ENCODE measurements at places on chromosomes 12 and 14. TPM values are rescaled to one million over a fixed set of nuclear protein-coding genes. Genes with fewer than 3 reads are reported as not detected.

GRCh38 chr14:78018283-78018682 lies 151.9 kb upstream of the NRXN3 start:
- DNase-seq, result no peak

DNA sequence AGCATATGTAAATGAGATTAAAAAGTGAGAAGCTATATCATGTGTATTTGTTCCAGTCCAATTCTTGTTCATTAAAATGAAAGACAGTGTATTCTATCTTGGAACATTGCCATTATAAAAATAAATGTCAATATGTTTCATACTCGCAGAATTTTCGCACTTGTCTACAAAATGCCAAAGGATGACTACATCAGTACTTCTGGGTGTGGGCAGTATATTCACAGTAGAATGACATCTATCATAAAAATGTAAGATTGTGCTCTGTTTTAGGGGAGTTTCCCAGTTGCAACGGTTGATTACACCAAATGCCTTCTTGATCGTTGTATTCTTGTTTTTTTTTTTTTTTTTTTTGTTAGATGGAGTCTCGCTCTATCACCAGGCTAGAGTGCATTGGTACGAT lies 292.3 kb upstream of the E2F7 start:
- DNase-seq, result no peak

DNA sequence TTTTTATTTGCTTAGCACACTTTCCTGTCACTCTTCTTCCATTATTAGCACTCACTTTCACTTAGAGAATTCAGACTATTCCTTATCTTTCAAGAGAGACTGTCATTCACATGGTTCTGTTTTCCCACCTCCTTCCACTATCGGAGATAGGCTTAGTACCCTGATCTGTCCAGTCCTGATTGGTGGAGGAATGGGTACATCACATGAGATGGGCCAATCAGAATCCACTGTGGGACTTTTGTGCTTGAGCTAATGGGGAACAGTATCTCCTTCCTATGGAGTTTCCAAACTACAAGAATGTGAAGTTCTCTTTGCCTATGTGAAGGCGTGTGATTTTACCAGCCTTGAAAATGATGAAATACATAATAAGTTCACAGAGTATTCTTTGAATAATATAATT lies 4.8 kb upstream of the KITLG start:
- no peak for DNase-seq

DNA sequence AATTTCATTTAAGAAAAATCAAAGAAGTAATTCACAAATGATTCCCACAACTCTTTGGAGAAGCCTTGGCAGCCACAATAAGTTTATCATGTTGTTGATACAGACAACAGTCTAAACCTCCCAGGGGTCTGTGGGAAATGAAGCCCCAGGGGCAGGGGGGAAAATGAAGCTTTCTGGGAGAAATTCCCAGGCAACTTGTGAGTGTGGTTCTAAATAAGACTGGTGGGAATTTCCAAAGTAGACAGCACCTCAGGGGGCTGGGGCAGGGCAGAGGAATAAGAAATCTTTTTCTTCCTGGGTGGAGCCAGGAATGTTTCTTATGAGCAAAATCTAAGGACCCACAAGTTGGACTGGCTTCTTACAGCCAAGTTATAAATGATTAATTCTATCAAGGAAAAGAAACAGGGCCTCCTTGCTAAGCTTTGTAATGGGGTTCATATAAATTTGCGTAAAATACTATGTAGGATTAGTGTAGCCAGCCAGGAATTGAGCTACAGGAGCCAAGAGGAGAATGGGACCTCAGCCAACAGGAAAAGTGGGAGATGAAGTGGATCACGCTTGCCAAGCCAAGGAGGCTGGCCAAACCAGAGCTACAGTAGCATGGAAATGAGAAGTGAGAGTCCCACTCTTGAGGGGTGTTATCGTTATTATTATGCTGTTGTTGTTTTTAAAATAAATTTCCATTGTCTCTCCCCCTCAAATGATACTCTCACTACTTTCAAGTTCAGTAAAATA lies 182.9 kb upstream of the FAR2 start:
- no peak for DNase-seq

DNA sequence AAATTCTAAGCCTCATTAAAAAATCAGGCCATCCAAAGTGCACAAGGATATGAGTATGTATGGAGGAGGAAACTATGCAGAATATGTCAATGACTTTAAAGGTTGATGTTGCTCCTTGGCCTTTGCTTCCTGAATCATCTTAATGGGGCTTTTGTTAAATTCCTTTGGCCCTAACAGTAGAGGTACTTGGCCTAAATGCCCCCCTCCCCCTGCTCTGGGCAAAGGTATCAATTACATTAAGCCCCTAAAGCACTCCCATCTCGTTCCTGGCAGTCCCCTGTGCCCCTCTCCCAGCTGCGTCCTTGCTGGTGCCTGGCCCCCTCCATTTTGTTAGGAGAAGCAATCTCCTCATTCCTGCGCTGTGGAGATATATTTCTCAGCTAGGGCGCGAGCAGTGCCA lies 4.8 kb downstream of the COPZ1 start:
- no peak for DNase-seq

GRCh38 chr12:64687816-64688215 lies 71.4 kb downstream of the GNS start:
- DNase-seq, result no peak

GRCh38 chr14:33432407-33433023 lies 493.8 kb downstream of the NPAS3 start:
- DNase-seq, result no peak

DNA sequence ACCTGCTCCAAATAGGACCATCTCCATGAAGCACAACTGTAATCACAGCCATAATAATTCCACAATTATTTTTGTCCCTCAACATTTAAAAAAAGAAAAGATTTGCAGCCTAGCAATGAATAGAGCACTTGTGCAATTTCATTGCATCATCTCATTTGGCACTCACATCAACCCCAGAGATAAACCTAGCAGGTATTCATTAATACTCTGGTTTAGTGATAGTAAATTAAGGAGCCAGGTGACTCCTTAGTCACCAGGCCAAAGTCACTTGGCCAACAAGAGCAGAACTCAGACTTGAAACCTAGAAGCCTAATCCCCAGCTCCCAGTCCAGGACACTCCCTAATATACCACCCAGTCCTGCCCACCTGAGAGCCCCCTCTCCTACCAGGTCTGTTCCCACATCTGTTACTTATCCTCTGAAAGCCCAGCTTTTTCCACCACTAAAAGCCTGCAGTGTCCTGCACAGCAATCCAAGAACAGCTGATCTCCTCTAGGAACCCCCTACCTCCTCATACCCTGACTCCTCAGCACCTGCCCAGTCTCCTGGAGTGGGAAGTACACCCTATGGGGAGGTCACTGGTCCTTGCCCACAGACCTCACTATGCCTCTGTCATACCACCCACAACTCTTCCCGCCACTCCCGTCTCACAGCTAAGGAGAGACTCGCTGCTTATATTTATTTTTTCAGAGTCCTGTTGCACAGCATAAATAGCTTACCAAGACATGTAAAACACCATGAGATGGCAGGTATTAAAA lies 22.1 kb downstream of the OR10P1 start:
- DNase-seq, result no peak

DNA sequence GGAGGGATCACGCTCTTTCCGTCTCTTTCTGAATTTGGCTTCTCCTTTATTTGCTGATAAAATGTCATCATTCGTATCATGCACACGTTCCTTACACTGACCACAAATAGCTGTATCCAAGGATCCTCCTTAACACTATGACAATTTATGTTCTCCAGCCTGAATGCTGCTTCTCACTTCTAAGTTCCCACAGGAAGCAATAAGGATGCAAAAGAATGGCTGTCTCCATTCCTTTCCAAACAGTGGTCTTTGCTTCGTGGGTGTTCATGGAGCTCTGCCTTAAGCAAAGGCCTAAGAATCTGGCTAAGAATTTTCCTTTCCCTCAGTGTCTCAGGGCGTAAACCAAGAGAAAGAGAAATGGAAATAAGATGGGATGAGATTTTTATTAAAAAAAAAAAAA lies 200.2 kb downstream of the ITPR2 start:
- DNase-seq, result no peak

DNA sequence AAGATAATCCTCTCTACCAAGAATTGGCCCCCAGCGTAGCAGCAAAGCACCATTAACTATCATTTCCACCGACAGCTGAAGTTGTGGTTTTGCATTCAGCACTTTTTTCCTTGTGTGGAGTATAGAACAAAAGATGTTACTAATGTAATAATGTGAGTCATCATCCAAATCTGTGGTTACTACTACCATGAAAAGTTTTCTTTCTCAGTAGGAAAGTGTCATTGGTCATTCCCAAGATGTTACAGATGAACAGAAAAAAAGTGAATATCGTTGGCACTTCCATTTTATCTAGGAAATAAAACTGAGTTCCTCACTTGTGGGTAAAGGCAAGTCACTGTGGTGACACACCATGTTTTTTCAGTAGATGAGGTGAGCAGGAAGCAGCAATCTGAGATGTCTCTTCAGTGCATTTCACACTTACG lies 30.3 kb upstream of the IFNG start:
- DNase-seq, result peak; percentile 22

DNA sequence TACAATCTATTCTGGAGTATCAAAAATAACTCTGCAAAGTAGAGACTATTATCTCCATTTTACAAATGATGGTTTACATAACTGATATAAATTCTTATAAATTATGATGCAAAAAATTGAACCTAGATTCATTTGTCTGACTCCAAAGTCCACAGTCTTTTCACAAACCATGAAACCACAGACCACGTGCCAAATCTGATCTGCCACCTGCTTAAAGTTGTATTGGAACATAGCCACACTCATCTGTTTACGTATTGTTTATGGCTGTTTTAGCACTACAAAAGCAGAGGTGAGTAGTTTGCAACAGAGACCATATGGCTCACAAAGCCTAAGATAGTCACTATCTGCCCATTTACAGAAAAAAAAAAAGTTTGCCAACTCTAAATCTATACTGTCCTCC lies 105.3 kb downstream of the KCNH5 start:
- DNase-seq, result no peak

DNA sequence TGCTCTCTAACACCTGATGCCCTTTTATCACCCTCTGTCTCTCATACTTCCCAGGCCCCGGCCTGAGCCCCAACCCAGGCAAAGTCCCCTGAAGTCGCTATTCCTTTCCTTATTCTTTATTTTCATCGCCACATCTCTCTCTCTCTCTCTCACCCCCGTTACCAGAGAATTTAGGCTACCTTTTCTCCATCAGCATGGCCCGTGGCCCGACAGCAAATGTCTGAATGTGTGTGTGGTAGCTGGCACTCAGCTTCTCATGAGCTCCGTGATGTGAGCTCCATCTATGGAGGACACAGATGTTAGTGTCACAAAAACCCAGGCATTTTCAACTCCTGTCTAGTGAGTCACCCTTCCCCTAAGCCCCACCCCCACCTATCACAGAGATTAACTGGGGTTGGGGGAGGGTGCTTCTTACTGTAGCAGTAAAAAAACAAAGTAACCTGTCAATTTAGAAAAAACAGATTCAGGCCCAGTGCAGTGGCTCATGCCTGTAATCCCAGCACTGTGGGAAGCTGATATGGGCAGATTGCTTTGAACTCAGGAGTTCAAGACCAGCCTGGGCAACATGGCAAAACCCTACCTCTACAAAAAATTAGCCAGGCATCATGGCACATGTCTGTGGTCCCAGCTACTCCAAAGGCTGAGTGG lies 53.8 kb downstream of the VCPKMT start:
- peak; percentile 97 for DNase-seq

GRCh38 chr12:50261654-50262053 lies 21.7 kb downstream of the LIMA1 start:
- DNase-seq, result no peak

GRCh38 chr12:95759039-95759438 lies 31.5 kb downstream of the NTN4 start:
- no peak for DNase-seq

- DNase-seq, result no peak
Observed at GRCh38 chr12:20592556-20592955, 102.6 kb upstream of the SLCO1C1 start.

GRCh38 chr12:121791671-121792551 lies 1.6 kb downstream of the RHOF start:
- peak; percentile 48 for DNase-seq

GRCh38 chr12:92603741-92604432 lies 98.9 kb upstream of the PLEKHG7 start:
- DNase-seq, result no peak

GRCh38 chr12:32695787-32696186 lies 16.7 kb downstream of the DNM1L start:
- no peak for DNase-seq

DNA sequence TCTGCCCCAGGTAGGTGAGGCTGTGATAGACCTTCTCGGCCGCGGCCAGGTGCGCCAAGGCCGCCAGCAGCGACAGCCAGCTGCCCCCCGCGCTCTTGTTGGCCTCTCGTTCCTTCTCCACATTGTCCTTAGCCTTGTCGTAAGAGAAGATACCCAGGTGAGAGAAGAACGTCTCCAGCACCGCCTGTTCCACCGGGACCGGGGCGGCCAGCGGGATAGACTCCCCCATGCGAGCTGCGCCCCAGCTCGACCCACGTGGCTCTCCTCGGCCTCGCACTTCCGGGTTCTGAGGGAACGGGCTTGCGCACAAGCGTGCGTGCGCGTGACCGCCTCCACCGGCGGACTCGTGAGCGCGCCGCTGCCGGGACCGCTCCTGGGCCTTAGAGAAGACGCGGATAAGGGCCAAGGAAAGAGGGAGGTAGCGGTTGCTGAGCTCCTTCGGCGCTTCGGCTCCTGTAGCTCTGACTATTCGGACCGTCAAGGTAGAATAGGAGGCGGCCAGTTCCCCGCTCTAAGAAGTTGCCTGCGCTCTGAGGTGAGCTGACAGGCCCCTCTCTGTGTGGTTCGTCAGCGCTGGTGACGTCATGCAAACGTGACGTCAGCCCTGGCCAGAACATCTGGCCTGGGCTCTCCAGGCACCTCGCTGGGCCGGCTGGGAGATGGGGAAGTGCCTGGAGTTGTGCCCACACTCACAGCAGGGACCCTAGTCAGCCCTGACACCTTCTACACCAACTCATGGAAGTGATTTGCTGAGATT lies at the start of gene KICS2:
Gene KICS2, minus strand, starts transcription at position 288 of the 757 bp plus-strand sequence. Its CDS starts 59 bp downstream, at position 229.
- peak; percentile 85 for DNase-seq

- no peak for DNase-seq
Observed at GRCh38 chr14:23704890-23705289, 68.7 kb downstream of the DHRS2 start.

GRCh38 chr14:33647385-33647786 lies 303.5 kb downstream of the EGLN3 start:
- DNase-seq, result no peak

GRCh38 chr14:30681752-30682355 lies 59.7 kb downstream of the SCFD1 start:
- no peak for DNase-seq

The TMPRSS12 gene
- not detected for total RNA-seq

The KRT75 gene
- total RNA-seq, result not detected

The PLA2G1B gene
- not detected for total RNA-seq

The NXPH4 gene
- 0.49 TPM for total RNA-seq

The P2RX2 gene
- not detected for total RNA-seq

The CACNA1C gene
- 0.07 TPM for total RNA-seq

The TSPAN11 gene
- total RNA-seq, result not detected

The TAS2R9 gene
- total RNA-seq, result not detected

The UNC79 gene
- not detected for total RNA-seq

The PMEL gene
- total RNA-seq, result 0.69 TPM

The MANSC4 gene
- not detected for total RNA-seq

The PTCSC3 gene
- not detected for total RNA-seq
